NB4 (cell line): ENCODE measurements at places on chromosomes 1 and 21.

- no peak for DNase-seq
Measured at GRCh38 chr1:192826791-192827546, 18.1 kb downstream of the RGS2 start.

GRCh38 chr1:37152491-37152890 lies 118.2 kb upstream of the GRIK3 start:
- DNase-seq: no peak

GRCh38 chr1:35180776-35181374 lies 12.1 kb downstream of the SFPQ start:
- peak; percentile 41 for DNase-seq

- peak; percentile 56 for DNase-seq
Measured at GRCh38 chr21:45532826-45533360, 9.3 kb downstream of the SLC19A1 start.

GRCh38 chr1:52032785-52033131 lies 852 bp downstream of the KTI12 start:
- DNase-seq: peak; percentile 89

DNA sequence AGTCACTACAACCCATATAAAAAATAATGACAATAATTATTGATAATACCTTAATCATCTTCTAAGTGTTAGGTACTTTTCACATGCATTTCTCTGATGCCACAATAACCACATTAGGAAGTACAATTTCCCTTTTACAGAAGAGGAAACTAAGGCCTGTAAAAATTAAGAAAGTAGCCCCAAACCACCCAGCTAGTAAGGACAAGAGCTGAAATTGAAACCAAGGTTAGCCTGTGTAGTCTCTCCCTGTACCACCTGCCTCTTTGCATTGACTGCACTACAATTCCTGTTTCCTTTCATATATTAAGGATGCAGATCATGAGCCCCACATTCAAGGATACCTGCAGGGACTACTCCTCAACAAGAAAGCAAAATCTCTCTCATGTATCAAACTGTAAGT lies 288.8 kb downstream of the GPATCH2 start:
- DNase-seq: no peak

GRCh38 chr1:53999920-54000319 lies 18.1 kb downstream of the LDLRAD1 start:
- no peak for DNase-seq

DNA sequence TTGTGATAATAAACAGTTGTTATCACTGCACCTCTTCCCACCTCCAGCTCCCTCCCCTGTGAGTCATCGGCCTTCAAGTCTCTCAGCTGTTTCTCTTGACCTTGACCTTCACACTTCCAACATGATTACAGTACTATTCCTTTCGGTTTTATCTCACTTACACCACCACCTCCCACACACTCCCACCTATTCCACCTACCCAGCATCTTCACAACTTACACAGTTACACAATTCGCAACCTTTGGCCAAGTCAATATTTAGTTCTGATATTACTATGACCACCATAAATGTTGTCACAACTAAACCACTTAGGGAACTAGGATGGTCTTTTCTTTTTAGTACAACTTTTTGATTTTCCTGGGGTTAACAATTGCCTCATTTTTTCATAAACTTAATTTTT lies 60.2 kb downstream of the RIPK4 start:
- DNase-seq: no peak

DNA sequence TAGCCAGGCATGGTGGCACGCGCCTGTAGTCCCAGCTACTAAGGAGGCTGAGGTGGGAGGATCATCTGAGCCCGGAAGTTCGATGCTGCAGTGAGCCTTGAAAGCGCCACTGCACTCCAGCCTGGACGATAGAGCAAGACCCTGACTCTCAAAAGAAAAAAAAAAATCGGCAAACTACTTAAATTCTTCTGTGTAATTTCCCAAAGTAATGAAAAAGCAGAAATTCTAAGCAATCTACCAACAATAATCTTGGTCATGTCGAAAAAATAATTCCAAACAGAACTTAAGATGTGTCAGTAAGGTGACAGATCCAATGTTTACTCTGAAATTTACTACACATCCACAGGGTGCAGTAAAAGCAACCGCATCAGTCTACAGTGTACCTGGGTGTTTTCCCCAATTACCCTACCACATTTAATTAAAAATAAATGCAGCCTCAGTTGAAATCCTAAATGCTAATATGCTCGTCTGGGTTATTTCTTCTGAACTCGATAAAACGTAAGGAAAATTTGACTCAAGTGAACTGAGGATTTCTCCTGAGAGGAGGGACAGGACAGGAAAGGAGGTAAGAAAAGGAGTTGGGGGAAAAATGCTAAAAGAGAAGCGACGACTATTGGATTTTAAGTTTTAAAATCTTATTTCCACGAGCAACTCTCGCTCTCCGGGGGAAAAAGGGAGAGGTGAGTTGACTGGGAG lies 801 bp downstream of the EPRS1 start:
- DNase-seq: peak; percentile 55

DNA sequence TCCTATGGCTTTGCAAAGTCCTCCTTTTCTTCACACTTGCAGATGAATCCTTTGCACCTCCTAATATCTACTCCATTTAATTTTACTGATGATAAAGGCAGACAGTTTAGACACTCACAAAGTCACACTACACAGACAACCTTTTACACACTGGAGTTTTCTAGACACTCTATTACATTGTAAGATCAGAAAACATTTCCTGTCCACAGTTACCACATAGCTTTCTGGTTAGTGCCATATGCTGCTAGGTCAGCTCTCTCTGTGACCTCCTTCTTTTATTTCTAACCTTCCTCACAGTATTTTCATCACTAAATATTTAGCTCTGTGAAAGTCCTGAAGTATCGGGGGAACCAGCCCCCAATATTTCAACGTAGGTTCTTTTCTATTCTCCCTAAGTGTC lies 5.1 kb downstream of the SH2D1B start:
- DNase-seq: no peak

- DNase-seq: no peak
Measured at GRCh38 chr1:30735124-30735523, 11.7 kb upstream of the MATN1 start.

- no peak for DNase-seq
Measured at GRCh38 chr1:160981584-160982411, 27.2 kb upstream of the ITLN2 start.

DNA sequence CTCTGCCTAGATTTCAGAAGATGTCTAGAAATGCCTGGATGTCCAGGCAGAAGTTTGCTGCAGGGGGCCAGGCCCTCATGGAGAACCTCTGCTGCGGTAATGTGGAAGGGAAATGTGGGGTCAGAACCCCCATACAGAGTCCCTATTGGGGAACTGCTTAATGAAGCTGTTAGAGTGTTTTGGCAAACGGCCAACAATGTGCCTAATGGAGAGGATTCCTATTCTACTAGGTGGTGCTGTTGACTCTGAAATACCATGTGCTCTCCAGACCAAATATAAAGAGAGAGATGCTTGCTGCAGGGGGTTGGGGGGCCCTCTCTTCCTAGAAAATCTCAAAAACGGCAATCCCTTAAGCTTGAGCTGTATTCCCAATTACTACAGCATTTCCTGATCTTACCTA lies 57.1 kb upstream of the DR1 start:
- DNase-seq: no peak

- no peak for DNase-seq
Measured at GRCh38 chr21:32955311-32956060, 70.2 kb upstream of the OLIG2 start.

GRCh38 chr1:9397997-9398526 lies 105.4 kb downstream of the SPSB1 start:
- no peak for DNase-seq

DNA sequence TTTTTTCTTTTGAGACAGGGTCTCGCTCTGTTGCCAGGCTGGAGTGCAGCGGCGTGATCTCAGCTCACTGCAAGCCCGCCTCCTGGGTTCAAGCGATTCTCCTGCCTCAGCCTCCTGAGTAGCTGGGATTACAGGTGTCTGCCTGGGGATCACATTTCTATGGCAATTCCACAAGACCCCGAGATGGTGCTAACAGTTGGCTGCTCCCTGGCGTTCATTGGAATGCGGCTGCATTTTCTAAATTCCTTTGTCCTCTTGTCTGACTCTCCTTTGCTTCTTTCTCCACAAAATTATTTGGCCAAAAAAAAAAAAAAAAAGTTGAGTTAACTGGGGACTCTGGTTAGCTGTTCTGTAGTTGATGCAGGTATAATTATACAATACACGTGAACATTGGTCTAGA lies 176.4 kb downstream of the ETS2 start:
- DNase-seq: no peak

DNA sequence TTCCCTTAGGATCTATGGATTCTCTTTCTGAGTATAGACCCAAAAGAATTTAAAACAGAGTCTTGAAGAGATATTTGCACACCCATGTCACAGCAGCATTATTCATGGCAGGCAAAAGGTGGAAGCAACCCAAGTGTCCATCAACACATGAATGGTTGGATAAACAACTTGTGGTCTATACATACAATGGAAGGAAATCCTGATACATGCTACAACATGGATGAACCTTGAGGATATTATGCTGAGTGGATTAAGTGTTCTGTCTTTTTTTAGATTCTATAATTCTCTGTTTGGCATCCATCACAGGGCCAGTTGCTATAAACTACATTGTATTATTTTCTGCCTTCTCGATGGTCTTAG lies 39.8 kb downstream of the PTPN14 start:
- DNase-seq: no peak

DNA sequence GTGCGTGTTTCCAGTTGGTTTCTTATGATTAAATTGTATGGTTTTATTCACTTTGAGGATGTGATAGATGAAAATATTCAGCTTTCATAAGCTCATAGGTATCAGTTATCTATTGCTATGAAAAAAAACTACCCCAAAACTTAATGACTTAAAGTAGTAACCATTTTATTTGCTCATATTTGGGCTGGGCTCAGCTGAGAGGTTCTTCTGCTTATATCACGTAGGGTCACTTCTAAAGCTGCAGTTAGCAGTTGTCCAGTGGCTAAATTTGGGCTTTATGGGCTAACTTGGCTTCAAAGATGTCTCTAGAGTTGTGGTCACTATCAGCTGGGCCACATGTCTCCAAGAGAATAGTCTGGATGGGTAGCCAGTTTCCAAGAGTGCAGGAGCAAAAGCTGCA lies 206.4 kb upstream of the LYPLAL1 start:
- no peak for DNase-seq

GRCh38 chr21:14491269-14491681 lies 54.8 kb downstream of the SAMSN1 start:
- DNase-seq: no peak

GRCh38 chr21:14499316-14499715 lies 46.8 kb downstream of the SAMSN1 start:
- DNase-seq: no peak

DNA sequence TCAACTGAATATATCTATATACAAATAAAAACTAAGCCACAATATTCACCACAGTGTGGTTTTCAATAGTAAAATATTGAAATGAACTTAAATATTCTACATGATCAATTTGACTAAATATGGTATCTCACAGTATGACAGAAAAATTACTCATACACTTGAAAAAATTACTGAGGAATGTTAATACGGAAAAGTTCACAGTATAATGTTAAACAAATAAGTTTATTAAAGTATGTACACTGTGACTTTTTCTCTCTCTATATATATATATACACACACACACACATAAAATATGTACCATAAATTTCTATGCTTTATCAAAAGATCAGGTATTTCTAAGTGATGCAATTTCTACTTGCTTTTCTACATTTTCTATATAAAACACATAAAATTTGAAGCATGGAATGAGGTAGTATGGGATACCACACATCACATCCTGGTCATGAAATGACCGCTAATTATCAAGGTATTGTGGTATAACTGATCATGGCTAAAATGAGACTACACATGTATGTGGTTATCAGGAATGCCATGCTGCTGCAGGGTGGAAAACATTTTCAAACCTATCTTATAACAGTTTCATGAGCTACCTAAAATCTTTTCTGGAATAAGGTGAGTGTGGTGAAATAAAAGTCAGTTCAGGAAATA lies 102.3 kb downstream of the CDC42BPA start:
- no peak for DNase-seq

GRCh38 chr21:21286170-21286798 lies 288.1 kb downstream of the NCAM2 start:
- DNase-seq: no peak

GRCh38 chr21:42622284-42622683 lies 31.1 kb upstream of the PDE9A start:
- no peak for DNase-seq

GRCh38 chr1:188363943-188364342 lies 1535.2 kb downstream of the PLA2G4A start:
- no peak for DNase-seq

DNA sequence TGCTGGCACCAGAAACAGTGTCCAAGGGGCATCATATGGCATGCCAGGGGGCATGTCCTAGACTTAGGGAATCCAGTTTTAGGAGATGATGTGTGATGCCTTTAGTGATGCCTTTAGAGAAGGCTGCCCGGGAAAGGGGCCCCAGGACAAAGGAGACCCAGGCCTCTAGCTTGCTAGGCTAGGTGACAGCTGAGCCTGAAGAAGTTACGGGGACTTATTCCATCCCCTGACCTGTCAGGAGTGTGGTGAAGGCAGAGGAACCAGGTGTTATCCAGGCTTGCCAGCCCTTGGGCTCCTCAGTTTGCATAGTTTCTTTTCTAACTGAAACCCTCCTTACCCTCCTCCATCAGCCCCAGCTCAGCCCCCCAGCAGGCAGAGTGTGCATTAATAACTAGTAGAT lies 269.7 kb upstream of the CSF3R start:
- no peak for DNase-seq

DNA sequence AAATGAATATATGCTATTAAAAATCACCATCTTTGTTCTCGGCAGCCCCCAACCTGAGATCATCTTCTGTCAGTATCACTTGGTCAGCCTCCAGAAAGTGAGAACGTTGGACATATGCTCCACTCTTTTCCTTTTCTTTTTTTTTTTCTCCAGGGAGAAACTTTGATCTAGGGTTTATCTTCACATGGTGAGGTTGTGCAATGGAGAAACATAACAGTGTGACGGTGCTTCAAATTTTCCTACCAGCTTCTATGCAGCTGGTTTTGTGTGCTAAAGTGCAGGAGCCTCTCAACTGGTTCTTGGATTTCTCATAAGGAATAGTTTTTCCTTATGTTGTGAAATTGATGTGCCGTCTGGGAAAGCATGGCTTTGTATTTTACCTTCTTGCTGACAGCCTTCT lies 1202.9 kb downstream of the NCAM2 start:
- DNase-seq: no peak

GRCh38 chr1:61078618-61079295 lies 3.6 kb upstream of the NFIA start:
- peak; percentile 34 for DNase-seq

DNA sequence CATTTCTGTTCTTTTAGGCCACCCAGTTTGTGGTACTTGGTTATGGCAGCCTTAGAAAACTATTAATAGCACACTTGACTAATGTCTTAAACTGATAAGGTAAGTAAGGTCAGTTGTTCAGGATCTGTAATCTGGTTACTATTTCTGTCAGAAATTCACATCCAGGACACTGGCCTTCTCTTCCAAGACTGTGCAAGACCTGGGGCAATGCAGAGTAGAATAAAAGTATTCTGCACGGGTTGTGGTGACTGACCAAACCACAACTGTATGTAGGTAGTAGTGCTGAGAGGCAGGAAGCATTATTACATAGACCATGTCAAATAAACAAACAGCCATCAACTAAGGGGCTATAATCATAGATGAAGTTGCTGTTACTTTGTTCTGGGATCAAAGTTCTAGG lies 46.7 kb downstream of the WARS2 start:
- no peak for DNase-seq

GRCh38 chr1:244311784-244312532 lies 139.8 kb downstream of the ADSS2 start:
- DNase-seq: no peak
